Sigmoid colon (tissue), 7 donors: ENCODE measurements at places on chromosomes 5 and 9. TPM values are rescaled to one million over a fixed set of nuclear protein-coding genes. Genes with fewer than 3 reads are reported as not detected.

NOXA1 gene
- 3.3 TPM for total RNA-seq

CCDC192 gene
- total RNA-seq, result not detected

PCDHGA8 gene
- total RNA-seq, result 7.9 TPM

DNA sequence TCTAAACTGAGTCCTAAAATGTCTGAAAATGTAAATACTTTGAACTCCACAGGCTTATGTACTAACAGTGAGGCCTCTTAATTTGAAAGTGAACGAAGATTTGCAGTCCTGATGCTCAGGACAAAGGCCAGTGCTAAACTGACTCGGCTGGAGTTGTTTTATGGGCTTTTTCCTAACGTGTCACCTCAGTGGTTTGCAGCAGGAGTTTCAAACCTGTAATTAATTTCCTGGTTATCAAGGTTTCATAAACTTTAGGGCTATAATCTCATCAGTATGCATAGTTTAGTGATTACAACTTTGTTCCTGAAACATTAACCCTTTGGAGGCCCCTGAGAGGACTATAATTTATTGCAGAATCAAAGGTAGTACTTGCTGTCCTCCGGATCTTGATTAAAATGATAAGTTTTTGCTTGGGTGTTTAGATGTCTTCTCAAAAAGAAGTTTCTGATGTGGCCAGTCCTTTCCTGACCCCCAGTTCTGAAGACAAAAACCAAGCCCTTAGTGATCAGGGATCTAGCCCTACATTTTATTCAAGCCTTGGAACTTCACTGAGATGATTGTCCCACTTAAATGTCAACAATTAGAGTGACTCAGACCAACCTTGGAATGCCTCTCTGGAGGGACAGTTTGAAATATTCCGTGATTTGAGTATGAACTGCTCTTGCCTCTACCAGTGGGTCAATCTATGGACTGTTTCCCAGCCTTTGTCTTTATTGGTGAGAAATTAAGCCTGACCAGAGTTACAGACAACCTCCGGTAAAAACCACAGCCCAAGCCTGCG is 11.1 kb upstream of the S100Z start:
- H3K4me1 ChIP-seq, result no peaks in the 10 kb centered on the region
- H3K27me3 ChIP-seq, result no peaks in the 10 kb centered on the region
- H3K4me3 ChIP-seq, result no peak overlapping the region
- no peak overlapping the region for H3K27ac ChIP-seq
- DNase-seq, result no peak

DNA sequence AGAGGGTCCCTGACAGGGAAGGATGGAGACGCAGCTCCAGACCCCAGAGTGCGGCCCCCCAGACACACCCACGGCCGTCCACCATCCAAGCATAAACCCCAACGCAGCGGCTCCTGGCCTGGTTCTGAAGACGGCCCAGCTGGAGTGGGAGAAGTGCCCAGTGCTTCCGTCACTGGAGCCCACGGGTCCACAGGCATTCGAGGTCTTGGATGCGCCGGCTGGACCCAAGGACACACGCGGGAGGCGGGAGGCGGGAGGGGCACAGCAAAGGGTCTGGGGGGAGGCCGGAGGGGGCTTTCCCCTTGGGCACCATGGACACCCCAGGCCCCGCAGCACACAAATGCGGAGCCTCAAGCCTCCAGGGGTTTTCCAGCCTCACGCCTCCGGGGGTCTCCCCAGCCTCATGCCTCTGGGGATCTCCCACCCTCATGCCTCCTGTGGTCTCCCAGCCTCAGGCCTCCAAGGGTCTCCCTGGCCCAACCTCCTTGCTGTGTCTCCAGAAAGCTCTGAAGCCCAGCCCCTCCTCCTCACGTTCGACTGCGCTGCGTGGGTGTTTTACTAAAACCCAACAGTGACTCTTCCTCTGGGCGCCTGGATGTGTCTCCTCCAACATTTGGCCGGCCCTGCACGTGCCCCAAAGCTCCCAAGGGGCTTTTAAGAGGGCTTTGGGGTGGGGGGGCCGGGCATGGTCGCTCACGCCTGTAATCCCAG is 15.2 kb downstream of the EXD3 start:
- peaks cover 28% of the 10 kb centered on the region for H3K4me1 ChIP-seq
- peak; percentile 84 for DNase-seq
- peak overlapping the region; percentile 52 for H3K27ac ChIP-seq

GRCh38 chr5:64506567-64507263 is 900 bp downstream of the RGS7BP start:
- no peak overlapping the region for H3K27ac ChIP-seq
- no peaks in the 10 kb centered on the region for H3K36me3 ChIP-seq
- peaks cover 18% of the 10 kb centered on the region for H3K4me1 ChIP-seq
- DNase-seq, result no peak
- H3K27me3 ChIP-seq, result peaks cover 23% of the 10 kb centered on the region

DNA sequence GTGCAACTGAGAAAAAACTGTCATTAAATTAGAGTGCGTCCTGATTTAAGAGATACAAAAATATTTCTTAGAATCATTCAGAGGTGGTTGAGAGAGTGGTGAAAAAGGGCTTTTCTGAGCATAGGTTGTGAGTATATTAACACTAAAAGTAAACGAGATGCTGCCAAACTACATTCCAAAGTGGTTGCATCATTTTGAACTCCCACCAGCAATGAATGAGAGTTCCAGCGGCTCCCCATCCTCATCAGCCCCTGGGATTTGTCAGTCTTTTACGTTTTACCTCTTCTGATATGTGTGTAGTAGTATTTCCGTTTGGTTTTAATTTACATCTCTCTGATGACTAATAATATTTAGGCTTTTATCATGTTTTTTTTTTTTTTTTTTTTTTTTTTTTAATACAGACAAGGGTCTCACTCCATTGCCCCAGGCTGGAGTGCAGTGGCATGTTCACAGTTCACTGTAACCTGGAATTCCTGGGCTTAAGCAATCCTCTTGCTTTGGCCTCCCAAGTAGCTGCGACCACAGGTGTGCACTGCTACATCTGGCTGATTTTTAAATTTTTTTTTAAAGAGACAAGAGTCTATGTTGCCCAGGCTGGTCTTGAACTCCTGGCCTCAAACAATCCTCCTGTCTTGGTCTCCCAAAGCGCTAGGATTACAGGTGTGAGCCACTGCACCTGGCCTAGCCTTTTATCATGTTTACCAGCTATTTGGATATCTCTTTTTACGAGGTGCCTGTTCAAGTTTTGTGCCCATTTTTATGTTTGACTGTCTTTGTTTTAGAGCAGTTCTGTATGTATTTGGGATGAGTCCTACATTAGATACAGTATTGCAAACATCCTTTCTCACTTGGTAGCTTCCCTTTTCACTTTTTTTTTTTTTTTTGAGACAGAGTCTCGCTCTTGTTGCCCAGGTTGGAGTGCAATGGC is 17.0 kb downstream of the PRRT1B start:
- H3K4me3 ChIP-seq, result no peak overlapping the region
- no peak for DNase-seq
- H3K4me1 ChIP-seq, result no peaks in the 10 kb centered on the region
- H3K27ac ChIP-seq, result no peak overlapping the region
- no peaks in the 10 kb centered on the region for H3K27me3 ChIP-seq

DNA sequence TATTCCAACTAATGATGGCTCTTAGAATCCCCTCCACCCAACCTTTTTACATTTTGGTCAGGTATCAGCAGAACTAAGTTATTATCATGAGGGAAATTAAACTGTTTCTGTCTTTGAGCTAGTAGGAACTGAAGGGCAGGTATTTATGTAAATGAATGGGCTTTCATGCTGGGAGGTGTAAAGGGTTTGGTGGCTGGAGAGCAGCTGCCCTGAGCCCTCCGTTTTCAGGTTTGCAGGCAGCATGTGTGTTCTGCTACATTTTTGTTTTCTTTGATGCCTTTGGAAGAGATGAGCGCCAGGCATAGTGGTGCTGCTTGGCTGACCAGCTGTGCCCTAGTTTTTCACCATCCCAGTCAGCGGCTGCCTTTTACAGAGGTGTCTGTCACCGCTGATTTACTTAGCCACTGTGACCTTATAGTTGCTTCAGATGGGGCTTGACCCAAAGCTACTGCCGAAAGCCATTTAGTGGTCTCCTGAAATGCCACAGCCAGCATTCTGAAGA is 231.9 kb downstream of the MAST4 start:
- no peaks in the 10 kb centered on the region for H3K36me3 ChIP-seq
- peaks cover 9% of the 10 kb centered on the region for H3K4me1 ChIP-seq
- H3K4me3 ChIP-seq, result peak overlapping the region; percentile 48

GRCh38 chr9:93862877-93863545 is 92.1 kb downstream of the BARX1 start:
- H3K27ac ChIP-seq, result no peak overlapping the region
- DNase-seq, result no peak
- no peaks in the 10 kb centered on the region for H3K36me3 ChIP-seq

- no peaks in the 10 kb centered on the region for H3K27me3 ChIP-seq
- no peak overlapping the region for H3K4me3 ChIP-seq
- peaks cover 17% of the 10 kb centered on the region for H3K4me1 ChIP-seq
- DNase-seq, result no peak
- H3K27ac ChIP-seq, result no peak overlapping the region
Observed at GRCh38 chr9:36450110-36450732, 50.2 kb upstream of the RNF38 start.
